ENCODE measurements at places on chromosomes 1 and 21.

DNA sequence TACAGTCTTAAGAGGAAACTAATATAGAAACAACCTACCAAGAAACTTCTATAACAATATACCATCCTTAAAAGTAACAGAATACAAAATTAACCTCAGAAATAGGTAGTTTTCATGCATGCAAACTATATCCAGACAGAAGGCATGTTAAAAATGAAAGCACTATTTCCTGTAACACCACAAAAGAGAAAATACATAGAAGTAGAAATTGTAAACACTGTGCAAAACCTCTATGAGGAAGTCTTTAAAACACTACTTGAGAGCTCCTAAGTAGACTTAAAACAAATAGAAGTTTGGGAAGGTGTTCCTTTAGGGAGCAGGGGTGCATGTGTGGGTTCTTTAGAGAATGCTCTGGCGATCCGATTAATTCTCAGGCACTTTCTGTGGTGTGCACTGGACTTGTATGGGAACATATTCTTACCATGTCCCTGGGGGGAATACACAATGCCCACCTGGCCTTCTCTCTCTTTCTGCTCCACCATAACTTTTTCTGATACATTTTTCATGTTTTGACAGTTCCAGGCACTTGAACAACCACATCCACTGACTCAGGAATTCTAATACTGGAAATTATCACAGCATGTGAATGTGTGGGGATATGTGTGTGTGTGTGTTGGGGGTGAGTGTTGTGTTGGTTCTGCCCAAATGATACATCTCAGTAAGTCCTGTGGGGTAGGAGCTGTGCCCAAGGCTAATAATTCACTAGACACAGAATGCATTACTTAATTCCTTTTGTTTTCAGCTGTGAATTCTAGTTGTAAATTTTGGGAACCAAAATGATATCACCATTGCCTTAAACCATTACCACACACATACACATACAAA lies 866.3 kb upstream of the B3GALT2 start:
- no peak for DNase-seq

- DNase-seq, result no peak
These were observed 588.3 kb upstream of the PBX1 start for GRCh38 chr1:163970699-163971098.

DNA sequence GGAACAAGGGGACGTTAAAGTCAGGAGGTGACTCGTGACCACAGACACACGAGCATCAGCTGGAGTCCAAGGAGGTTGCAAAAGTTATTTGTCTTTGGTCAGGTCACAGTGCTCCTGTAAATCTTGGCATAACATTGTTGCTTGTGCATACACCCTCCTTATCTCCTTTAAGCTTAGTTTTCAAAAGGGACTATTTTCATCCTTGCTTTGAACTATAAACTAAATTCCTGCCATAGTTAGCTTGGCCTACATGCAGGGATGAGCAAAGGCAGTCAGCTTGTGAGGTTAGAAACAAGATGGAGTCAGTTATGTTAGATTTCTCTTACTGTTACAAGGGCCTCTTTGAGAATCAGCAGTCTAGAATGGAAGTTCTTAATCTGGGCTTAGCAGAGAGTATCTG lies 28.0 kb upstream of the FASLG start:
- DNase-seq, result no peak

GRCh38 chr21:46675595-46676280 lies 40.3 kb downstream of the PRMT2 start:
- DNase-seq, result no peak

GRCh38 chr1:246417152-246417812 lies 89.8 kb downstream of the SMYD3 start:
- no peak for DNase-seq

DNA sequence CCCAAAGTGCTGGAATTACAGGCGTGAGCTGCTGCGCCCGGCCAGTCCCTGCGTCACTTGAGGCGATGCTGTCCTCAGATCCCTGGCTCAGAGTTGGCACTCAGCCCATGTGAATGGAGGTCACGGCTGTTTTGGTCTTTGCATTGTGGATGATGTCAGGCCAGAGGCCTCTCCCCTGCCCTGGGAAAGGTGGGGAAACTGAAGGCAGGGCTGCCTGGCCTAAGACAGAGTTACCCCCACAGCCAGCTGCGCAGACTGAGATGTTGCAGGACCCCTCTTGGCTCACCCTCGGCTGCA lies 821 bp downstream of the MASP2 start:
- DNase-seq, result no peak

GRCh38 chr21:25370311-25370744 lies 237.0 kb downstream of the MRPL39 start:
- no peak for DNase-seq

DNA sequence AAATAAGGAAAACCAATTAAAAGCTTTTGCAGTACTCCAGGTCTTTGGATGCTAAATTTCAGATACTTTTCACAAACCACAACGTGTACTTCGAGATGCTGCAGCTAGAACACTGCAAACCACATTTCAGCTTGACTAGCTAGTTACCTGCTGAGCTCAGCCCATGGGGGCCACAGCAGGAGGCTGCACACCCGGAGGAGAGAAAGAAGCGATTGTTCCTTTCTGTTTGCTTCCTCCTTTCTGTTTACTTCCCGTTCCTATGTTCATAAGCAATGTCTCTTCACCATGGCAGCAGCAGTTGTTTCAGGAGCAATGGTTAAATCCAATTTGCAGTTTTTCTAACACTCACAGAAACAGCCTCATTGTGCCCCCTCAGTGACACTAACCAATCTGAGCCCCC lies 225.6 kb upstream of the FGGY start:
- DNase-seq, result no peak

DNA sequence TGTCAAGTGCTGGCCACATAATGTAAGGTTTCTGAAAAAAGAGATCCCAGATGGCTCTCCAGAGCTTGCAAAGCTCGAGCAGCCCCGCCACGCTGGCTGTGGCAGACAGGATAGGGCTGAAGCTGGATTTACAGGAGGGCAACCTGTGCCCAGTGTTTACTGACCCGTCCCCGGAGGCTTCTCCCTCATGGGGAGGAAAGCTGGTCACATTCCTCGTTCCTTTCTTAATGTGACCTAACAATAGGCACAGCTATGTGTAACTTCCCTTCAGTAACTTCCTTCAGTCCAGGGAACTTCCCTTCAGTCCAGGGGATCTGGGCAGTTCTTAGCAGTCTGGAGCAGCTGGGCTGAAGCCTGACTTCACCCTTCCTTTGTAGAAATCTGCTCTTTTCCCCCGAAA lies 7.7 kb downstream of the SLFNL1 start:
- no peak for DNase-seq

- DNase-seq, result peak; percentile 82
These were observed 2.0 kb downstream of the S100A6 start for GRCh38 chr1:153533689-153534201.

GRCh38 chr1:239456788-239457187 lies 70.4 kb downstream of the CHRM3 start:
- DNase-seq, result no peak

GRCh38 chr21:46159390-46159789 lies 4.0 kb upstream of the FTCD start:
- peak; percentile 6 for DNase-seq

DNA sequence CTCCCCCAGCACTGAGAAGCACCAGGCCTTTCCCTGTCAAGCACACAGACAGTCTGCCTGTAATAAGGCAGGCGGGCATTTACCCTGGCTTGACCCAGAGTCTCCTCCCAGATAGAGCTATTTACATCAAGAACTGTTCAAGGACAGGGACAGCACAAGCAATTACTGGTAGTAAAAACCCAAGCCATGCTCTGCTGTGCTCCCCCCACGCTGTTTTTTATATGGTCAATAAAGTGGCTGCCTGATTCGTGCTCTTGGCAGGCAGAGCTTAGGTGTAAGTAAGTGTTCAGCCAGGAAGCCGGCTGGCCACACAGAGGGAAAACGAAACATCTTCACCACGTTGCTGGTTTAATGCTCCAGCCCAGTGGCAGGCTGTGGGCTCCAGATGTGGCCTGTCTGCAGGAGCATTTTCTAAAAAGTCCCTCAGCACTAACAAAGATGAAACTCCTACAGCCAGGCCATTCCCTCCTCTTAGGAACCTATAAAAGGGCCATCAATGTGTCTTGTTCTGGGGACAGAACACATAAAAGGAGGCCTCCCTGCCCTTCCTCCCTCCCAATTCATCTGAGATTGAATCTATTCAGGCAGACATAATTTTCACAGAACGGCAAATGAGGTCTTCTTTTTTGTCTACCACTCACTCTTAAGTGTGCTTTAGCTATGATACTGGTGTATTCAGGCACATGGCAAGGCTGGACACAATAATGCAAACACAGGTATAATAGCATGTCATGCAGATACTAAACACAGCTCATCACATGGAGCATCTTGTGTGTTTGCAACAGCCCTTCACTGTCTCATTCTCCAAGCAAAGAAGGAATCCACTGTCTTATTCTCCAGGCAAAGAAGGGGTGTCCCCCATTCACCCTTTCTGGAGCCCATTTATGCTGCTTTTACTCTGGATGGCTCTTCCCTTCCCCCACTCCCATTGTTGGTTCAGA lies 378.9 kb downstream of the HHAT start:
- no peak for DNase-seq

GRCh38 chr1:100219883-100220282 lies 29.8 kb downstream of the DBT start:
- no peak for DNase-seq

Data from uterus (tissue), 4 donors.